ENCODE measurements at places on chromosomes 4 and X.

- DNase-seq = no peak
These were observed 80.4 kb downstream of the LDB2 start for GRCh38 chr4:16818005-16818404.

GRCh38 chr4:44313702-44314101 is 134.9 kb downstream of the KCTD8 start:
- DNase-seq = no peak

DNA sequence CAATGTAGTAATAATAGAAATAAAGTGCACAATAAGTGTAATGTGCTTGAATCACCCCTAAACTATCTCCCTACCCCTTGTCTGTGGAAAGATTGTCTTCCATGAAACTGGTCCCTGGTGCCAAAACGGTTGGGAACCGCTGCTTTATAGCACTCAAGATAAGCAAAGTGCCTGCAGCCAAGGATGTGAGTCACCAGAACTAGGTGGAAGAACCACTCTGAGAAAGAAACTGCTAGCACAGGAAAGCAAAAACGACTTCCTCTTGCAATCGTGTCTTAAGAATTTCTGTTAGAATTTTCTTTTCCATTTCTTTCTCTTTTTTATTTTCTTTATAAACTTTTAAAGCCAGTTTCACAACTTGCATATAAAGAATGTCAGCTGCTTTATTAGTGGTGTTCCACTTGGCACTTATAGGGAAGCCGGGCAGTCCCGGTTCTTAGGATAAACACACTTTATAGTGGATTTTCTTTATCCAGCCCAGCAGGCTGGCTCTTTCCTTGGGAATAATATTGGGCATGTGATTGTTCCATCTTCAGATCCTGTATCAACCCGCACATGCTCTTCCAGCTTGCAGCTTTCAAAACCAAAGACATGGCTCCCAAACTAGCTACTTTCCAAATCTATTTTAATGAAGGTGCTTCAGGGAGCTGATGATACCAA is 32.3 kb upstream of the CXCL8 start:
- no peak for DNase-seq

- no peak for DNase-seq
These were observed 453.9 kb downstream of the GPAT3 start for GRCh38 chr4:83989835-83990234.

GRCh38 chr4:7585768-7586167 is 151.0 kb upstream of the PSAPL1 start:
- DNase-seq = no peak

GRCh38 chr4:77493120-77493752 is 112.4 kb upstream of the CXCL13 start:
- DNase-seq = no peak

GRCh38 chrX:118058924-118059323 is 57.7 kb downstream of the KLHL13 start:
- DNase-seq = no peak

- DNase-seq = no peak
These were observed 200.7 kb upstream of the ANKRD50 start for GRCh38 chr4:124913237-124913636.

DNA sequence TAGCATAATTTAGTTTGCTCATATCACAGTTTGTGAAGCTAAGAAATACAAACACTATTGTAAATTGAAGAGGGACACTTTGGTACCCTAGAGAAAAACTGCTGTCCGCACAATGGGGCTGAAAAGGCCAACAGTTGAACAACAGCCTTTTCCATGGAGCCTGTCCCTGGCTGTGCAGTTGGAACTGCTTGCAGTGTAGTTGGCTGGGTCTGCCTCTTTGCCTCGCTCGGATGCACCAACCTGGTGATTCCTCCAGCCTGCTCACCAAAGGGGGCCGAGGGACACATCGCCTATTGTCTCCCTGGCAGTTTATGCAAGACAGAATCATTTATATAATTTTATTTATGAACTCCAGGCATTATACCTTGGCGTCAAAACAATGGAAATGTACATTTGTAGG is 16.5 kb upstream of the GALNT7 start:
- no peak for DNase-seq

- DNase-seq = no peak
These were observed 173.8 kb downstream of the CAMK2D start for GRCh38 chr4:113587640-113588275.

DNA sequence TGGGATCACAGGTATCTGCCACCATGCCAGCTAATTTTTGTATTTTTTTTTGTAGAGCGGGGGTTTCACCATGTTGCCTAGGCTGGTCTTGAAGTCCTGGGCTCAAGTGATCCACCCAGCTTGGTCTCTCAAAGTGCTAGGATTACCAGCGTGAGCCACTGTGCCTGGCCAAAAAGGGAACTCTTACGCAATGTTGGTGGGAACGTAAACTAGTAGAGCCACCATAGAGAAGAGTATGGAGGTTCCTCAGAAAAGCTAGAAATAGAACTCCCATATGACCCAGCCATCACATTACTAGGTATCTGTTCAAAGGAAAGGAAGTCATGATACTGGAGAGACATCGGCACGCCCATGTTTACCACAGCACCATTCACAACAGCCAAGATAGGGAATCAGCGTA is 85.9 kb downstream of the PRKX start:
- DNase-seq = no peak

DNA sequence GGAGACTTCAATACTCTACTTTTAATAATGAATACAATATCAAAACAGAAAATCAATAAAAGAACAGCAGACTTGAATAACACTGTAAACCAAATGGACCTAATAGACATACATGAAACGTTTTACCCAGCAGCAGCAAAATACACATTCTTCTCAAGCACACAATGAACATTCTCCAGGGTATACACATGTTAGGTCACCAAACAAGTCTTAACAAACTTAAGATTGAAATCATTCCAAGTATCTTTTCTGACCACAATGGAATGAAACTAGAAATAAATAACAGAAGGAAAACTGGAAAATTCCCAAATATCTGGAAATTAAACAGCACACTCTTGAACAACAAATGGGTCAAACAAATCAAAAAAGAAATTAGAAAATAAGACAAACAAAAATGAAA is 145.0 kb upstream of the CT83 start:
- DNase-seq = no peak

- DNase-seq = no peak
These were observed 471.8 kb upstream of the FTHL17 start for GRCh38 chrX:31543634-31544033.

DNA sequence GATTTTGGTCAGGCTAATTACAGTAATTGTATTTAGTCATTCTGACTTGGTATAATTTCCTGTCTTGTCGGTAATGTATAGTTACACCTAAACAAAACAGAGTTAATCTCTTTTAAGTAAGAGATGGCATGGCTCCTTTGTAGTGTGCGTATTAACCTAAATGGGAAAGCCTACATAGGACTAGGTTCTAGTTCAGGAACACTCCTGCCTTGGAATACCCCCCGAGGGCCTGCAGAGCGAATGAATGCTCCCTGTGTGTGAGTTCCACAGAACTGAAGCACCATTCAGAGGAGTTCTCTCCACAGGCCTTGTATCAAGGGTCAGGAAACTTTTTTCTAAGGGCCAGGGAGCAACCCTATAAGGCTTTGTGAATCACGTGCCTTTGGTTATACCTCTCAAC is 44.9 kb upstream of the STIM2 start:
- no peak for DNase-seq

GRCh38 chr4:153075836-153076518 is 128.3 kb upstream of the TRIM2 start:
- no peak for DNase-seq

GRCh38 chr4:72314869-72315268 is 254.2 kb downstream of the ADAMTS3 start:
- DNase-seq = no peak

- DNase-seq = no peak
These were observed 15.2 kb downstream of the GAB1 start for GRCh38 chr4:143351774-143352451.

- DNase-seq = no peak
These were observed 16.7 kb upstream of the RBM41 start for GRCh38 chrX:107135049-107135964.

DNA sequence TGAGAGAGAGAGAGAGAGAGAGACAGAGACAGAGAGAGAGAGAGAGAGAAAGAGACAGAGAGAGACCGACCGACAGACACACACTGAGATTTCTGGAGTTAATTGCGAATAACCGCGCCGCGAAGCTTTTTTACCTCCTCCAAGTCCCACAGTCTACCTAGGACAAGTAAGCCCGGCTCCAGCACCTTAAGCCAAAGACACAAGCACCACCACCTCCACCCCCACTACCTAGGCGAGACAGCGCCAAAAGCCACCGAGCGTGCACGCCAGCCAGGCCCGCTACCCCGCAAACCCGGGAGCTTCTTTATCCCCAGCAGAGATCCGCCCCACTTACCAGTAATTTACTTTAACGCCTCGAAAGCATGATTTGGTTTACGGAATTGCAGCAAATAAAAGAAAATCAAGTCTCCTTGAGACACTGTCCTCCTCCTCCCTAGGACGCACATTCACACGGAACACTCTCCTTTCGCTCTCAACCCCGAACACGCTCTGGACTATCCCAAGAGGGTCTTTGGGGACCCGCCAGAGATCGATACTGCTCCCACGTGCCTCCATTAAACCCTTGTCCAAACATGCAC is 649.6 kb upstream of the DIPK2B start:
- peak; percentile 20 for DNase-seq

GRCh38 chr4:56200275-56200674 is 187.0 kb downstream of the AASDH start:
- DNase-seq = no peak

DNA sequence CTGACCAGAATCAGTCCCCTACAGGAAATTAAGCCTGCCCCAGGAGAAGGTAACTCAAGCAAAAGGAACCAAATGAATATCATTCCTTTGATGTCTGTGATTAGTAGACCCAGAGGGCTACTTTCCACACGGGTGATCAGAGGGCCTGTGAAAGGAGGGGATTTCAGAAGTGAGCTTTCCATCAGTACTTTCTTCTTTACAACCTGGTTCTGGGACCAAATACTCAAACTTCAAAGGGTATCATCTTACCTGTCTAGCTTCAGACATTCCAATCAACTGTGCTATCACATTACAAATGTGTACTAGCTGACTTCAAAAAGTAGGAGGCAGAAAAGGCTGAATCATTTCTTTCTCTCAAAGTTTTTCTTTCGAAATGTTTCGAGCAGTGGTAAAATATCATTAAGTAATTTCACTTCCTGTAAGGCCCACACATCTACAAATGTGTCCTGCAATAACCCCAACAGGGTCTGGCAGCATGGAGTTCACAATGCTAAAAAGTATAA is 23.9 kb downstream of the ACSL4 start:
- no peak for DNase-seq

GRCh38 chr4:63493265-63493664 is 916.0 kb downstream of the TECRL start:
- no peak for DNase-seq

- DNase-seq = no peak
These were observed 85.3 kb upstream of the GPR101 start for GRCh38 chrX:137119049-137119448.

- DNase-seq = no peak
These were observed 9.0 kb upstream of the SLC25A6 start for GRCh38 chrX:1400742-1401471.

- no peak for DNase-seq
These were observed 67.2 kb downstream of the RPS3A start for GRCh38 chr4:151166636-151167035.

GRCh38 chr4:27881705-27882104 is 1021.1 kb downstream of the STIM2 start:
- no peak for DNase-seq

DNA sequence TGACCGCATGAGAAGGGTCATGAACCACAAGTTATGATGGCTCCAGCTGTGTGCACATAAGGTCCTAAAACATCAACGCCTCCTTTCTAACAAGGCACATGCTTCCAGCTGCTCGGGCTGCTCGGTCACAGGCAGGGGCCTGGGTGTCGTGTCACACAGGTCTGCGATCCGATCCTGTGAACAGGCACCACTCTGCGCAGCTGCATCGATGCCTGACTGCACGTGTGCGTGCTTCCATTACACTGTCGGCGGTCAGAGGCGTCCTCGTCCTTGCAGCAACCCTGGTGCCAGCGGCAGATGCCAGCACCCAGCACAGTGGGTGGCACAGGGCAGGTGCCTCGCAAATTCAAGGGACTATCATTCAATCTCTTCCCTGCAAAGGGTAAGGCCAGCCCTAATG is 23.9 kb downstream of the ZFYVE28 start:
- DNase-seq = no peak

- no peak for DNase-seq
These were observed 88.6 kb upstream of the DHRSX start for GRCh38 chrX:2589186-2590020.

GRCh38 chrX:39721566-39722279 is 376.0 kb downstream of the BCOR start:
- DNase-seq = no peak

GRCh38 chr4:119231491-119231890 is 19.0 kb downstream of the USP53 start:
- DNase-seq = no peak

DNA sequence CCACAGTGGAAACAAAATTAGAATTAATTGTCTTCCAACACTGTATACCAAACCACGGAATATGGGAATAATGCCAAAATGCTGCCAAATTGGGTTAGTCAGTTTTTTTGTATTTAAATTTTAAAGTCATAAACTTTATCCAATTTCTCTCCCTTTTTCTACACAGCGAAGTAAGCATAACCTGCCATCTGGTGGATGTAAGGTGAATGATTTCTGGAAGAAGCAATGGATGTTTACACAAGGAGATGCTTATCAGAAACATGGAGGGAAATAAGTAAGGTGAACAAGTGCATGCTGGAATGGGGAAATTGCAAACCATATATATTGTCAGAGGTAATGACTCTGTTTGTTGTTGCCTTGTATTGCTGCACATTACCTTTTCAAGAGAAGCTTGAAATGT is 691.9 kb downstream of the TECRL start:
- no peak for DNase-seq
